Sigmoid colon (tissue), 7 donors: ENCODE measurements at places on chromosomes 1 and 21. TPM values are rescaled to one million over a fixed set of nuclear protein-coding genes. Genes with fewer than 3 reads are reported as not detected.

The CD247 gene
- not detected for total RNA-seq

The TMEM222 gene
- total RNA-seq: 20.9 TPM

- DNase-seq: no peak
These were observed 53.7 kb upstream of the HMCN1 start for GRCh38 chr1:185680453-185680852.

DNA sequence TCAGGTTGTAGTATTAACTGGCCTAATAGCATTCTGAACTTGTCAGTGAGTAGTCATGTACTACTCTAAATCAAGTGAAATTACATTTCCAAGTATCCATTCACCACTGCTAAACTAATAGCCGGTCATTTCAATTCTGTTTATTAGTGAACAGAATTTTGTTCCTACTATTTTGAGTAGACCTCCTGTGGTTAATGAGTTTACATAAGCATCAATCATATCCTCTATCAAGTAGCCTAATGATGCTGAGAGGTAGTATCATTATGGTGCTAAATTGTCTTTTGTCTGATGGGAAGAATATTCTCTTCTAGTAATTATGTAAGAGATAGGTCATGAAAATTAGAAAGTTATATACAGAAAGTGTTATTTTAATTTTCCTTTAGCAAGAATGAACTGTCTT lies 602.8 kb downstream of the KCNT2 start:
- no peak for DNase-seq

DNA sequence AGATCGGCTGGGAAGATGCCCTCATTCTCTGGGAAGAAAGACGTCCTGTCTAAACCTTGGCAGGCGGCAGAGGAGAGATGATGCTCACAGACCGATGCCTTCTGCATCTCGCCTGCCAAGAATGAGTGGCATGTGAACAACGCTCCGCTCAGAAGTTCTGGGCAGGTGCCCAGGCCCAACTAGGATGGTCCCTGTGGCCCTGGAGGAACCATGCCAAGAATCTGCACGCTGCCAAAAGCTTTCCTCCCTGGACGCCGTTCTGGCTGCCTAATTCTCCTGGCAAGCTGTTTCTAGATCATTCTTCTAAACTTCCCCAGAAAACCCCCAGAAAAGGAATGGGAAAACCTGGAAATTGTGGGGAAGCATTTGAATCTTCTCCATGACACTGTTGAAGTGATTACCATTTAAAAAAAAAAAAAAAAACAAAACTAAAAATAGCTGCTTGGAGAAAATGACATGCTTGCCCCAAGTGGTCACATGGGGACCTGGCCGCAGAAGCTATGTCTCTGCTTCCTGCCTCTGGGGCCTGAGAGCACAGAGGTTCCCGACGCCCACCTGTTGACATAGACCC lies 440.9 kb downstream of the PRDM2 start:
- DNase-seq: no peak

The LHX8 gene
- total RNA-seq: not detected

DNA sequence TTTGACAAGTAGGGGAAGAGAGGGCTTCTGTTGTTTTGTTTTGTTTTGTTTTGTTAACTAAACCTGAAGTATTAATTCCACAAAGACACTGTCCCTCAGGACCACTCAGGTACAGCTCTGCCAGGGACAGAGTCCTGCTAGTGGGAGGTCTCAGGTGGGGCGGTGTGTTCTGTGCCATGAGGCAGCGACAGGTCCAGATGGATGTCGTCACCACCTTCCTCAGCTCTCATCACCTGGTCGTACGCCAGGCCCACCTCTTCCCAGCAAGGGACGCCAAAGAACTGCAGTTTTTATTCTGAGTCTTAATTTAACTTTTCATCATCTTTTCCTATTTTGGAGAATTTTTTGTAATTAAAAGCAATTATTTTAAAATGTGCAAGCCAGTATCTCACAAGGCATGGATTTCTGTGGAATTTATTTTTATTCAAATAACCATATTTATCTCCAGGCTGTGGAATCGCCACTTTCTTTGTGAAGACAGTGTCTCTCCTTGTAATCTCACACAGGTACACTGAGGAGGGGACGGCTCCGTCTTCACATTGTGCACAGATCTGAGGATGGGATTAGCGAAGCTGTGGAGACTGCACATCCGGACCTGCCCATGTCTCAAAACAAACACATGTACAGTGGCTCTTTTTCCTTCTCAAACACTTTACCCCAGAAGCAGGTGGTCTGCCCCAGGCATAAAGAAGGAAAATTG lies 62.5 kb downstream of the POFUT2 start:
- no peak for DNase-seq

DNA sequence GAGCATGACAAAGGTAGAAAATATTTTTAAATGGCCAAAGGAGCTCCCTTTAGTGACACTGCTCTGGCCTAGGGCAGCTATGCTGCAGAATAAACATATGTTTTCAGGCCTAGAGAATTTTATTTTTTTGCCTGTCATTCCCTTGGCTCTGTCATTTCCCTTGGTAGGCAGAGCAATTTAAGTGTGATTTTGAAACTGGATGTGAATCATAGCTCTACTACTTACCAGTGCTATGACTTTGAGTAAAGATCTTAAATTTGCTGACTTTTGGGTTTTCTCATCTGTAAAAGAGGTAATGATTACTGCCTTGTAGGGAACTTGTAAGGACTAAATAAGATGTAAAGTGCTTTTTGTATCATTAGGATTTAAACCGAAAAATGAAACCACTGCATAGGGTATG lies 189.0 kb upstream of the ZRANB2 start:
- DNase-seq: no peak

- no peak for DNase-seq
These were observed 7.4 kb downstream of the SH2D2A start for GRCh38 chr1:156809281-156809680.

GRCh38 chr1:152739841-152740240 lies 18.0 kb upstream of the KPRP start:
- DNase-seq: no peak

The OR6K6 gene
- total RNA-seq: not detected

- no peak for DNase-seq
These were observed 13.3 kb downstream of the ZNF362 start for GRCh38 chr1:33269621-33270020.

The RAB13 gene
- 34.3 TPM for total RNA-seq

- DNase-seq: no peak
These were observed 94.1 kb downstream of the ADGRL2 start for GRCh38 chr1:81894867-81895266.

The SLAMF8 gene
- 3.8 TPM for total RNA-seq

The STUM gene
- 16.9 TPM for total RNA-seq

DNA sequence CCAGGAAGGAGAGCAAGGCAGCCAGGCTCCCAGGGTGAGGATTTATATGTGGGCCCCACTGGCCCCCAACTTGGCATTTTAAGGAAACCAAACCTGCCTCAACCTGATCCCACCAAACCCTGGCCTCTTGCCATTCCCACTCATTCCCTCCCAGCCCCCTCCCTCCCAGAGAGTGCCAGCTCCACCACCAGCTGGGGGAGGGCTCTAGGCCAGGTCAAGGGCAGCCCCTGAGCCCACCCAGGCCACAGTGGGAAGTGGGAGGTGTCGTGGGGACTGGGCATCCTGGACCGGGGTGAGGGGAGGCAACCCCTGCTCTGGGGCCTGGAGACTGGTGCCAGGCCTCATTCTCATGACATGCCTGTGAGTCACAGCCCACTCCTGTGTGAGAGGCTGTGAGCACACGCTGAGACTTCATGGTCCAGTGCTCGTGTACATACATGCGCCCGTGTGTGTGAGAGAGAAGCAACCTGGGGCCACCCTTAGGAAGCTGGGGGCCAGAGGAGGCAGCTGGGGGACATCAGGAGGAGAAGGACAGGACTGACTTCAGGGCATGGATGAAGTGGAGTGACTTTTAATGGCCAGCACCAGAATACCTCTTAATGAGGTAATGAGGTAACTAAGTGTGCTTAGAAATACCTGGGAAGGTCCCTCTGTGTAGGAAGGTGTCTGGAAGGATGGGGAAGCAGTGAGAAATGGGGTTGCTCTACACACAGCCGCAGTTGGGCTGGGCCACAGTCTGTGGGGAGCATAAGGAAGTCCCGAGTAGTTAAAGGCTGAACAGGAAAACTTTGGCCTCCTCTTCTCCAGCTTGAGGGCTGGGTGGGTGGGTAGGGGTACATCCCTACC lies at the start of gene S100A2:
S100A2 (minus strand) TSS at position 316 of the 846 bp plus-strand sequence. CDS start 1,967 bp downstream, outside the sequence.
- peak; percentile 84 for DNase-seq

GRCh38 chr1:156708218-156708661 lies 2.9 kb upstream of the CRABP2 start:
- no peak for DNase-seq

GRCh38 chr21:16468184-16468583 lies 738.4 kb downstream of the USP25 start:
- DNase-seq: no peak

DNA sequence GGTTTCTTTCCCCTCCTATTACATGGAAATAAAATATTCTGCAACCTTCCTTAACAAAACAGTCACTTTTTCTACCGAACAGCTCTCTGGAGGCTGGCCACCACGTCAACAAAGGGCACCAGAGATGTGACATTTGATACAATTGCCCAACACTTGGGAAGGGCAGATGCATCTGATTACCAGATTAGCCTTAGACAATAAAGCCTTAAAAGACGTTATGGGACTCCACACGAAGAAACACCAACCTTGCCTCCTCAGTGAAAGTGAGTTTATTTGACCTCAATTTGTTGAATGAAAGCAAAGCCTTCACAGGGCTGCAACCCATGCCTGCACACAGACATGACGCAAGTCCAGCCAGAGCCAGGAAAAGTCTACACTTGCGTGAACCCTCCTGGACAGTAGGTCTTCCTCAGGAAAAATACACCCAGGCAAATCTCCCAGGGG lies 136.1 kb downstream of the TGFBR3 start:
- DNase-seq: peak; percentile 39

- DNase-seq: no peak
These were observed 70.7 kb downstream of the C1orf21 start for GRCh38 chr1:184457500-184457899.

GRCh38 chr1:43235040-43235439 lies 34.7 kb upstream of the TMEM125 start:
- no peak for DNase-seq

The RCAN1 gene
- 24.2 TPM for total RNA-seq

DNA sequence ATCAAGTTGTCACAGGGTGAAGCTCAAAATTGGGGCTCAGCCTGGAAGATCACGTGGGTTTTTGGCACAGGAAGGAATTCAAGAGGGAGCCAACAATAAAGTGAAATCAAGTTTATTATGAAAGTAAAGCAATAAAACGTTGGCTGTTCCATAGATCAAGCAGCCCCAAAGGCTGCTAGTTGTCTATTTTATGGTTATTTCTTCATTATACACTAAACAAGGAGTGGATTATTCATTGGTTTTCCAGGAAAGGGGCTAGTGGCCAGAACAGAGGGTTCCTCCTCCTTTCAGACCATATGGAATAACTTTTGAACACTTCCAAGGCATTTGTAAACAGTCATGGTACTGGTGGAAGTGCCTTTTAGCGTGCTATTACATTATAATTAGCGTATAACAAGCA lies 723.5 kb upstream of the ADAMTS5 start:
- DNase-seq: no peak

The AADACL4 gene
- total RNA-seq: not detected

DNA sequence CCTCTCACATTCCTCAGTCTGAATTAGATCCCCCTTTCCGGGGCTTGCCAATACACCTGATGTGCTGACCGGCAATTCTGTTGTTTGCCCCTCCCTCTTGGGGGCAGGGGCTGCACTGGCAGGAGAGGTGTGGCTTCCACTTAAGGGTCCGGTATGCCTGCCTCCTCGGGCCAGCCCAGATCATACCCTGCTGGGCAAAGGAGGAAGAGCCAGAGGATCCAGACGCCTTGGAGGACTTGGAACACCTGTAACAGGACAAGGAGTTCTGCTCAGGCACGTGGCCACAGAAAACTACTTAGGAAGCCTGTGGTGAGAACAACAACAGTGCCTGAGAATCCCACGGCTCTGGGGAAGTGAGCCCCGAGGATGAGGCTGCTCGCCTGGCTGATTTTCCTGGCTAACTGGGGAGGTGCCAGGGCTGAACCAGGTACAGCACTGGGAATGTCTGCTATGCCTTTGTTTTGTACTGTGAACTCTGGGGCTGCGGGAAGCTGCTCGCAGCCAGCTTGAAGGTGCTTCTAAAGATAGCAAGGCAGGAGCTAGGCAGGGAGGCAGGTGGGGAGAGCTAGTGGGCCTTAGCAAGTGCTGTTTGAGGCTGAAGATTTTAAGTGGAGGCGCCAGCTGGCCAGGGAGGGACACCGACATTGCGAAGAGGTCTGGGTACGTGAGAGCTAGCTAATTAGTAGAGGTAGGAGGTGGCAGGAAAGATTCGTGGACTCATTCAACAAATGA lies at the start of gene SMPDL3B:
SMPDL3B (plus strand) TSS at position 183 of the 732 bp plus-strand sequence; CDS start at position 367, 184 bp downstream.
- DNase-seq: no peak

DNA sequence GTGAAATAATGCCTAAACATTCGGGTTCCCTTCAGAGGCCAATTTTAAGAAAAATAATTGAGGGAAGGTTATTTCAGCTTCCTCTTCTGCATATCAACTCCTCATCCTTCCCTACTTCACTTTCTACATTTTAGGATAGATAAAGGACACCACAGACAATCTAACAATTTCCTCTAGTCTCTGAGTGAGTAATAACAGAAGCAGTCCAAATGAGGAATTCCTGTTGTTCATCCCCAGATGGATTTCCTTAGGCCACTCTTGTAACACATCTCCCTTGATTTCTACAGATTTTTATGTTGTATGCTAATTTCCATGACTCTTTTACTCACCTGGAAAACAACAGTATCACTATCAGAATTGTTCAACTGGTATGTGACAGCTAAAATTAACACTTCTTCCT lies 87.7 kb upstream of the LYPLAL1 start:
- no peak for DNase-seq

The PODN gene
- total RNA-seq: 67.6 TPM

GRCh38 chr1:162182090-162182489 lies 112.6 kb downstream of the NOS1AP start:
- no peak for DNase-seq

- no peak for DNase-seq
These were observed 101.2 kb downstream of the LAMC2 start for GRCh38 chr1:183287191-183287675.

- DNase-seq: no peak
These were observed 22.5 kb downstream of the CEP350 start for GRCh38 chr1:179976970-179977651.

DNA sequence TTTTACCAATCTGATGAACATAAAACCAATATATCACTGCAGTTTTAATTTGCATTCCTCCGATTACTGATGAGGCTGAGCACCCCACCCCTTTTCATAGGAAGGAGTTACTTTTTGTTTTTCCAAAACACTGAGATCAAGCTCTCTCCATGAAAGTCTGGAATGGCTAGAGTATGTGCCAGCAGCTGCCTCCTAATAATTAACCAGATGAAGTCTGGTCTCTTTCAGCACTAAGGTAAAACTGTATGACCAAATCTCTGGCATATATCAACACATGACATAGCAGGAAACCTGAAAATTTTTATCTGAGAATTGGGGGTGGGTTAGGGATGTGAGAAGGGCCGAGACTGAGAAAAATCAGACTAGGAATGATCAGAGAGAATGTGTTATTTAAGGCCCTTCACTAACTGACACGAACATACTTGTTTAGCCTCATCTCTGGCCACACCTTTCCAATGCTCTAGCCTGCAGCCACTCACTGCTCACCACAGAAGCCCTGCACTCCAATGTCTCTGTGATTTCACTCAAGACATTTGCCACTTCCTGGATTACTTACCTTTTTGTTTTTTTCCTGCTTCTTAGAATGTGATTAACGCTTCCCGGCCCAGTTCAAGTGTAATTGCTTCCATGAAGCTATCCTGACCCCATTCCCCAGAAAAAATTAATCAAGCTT lies 34.7 kb downstream of the WASF2 start:
- DNase-seq: no peak

GRCh38 chr1:182295697-182296096 lies 95.9 kb downstream of the GLUL start:
- DNase-seq: no peak

- no peak for DNase-seq
These were observed 126.5 kb downstream of the ADSS2 start for GRCh38 chr1:244325056-244325758.

GRCh38 chr1:115176189-115176588 lies 86.9 kb upstream of the TSPAN2 start:
- DNase-seq: no peak
